ENCODE measurements at places on chromosomes 16 and 17.

- DNase-seq, result no peak
These were observed 826 bp upstream of the MPO start for GRCh38 chr17:58281511-58282011.

GRCh38 chr17:57954397-57955182 lies 622 bp downstream of the CUEDC1 start:
- no peak for DNase-seq

DNA sequence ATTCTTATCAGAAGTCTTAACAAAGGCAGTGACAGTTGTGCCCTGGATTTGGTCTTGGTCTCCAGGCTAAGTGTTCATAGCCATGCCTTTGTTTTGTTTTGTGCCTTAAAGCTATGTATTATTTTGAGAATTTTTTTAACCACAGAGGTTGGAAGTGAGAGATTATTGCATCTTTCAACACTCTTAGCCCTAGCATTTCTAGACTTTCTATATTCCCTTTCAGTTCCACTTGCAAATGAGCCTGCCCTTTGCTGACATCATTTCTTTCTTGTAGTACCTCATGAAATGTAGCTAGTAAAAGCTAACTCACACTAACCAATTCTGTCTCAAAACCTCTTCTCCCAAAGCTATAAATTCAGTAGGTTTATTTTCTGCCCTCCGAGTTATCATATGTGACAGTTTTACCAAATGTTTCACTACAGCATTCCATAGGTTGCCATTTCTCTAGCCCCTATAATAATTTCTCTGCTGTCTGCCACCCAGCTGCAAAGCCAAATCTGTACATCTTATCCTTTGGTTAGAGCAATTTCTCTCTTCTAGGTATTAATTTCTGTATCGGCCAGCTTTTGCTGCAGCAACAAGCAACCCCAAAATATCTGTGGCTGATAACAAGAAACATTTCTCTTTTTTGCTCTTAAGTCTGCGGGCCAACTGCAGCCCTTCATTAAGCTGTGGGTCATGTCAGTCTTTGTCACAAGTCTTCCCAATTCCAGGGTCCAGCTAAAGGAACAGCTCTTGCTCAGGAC lies 14.2 kb upstream of the CCL1 start:
- DNase-seq, result no peak

- DNase-seq, result no peak
These were observed 9.3 kb downstream of the SLC46A1 start for GRCh38 chr17:28396635-28397239.

- no peak for DNase-seq
These were observed 358.5 kb upstream of the ERCC4 start for GRCh38 chr16:13561291-13562070.

- no peak for DNase-seq
These were observed 250.1 kb upstream of the CDH5 start for GRCh38 chr16:66116163-66117002.

DNA sequence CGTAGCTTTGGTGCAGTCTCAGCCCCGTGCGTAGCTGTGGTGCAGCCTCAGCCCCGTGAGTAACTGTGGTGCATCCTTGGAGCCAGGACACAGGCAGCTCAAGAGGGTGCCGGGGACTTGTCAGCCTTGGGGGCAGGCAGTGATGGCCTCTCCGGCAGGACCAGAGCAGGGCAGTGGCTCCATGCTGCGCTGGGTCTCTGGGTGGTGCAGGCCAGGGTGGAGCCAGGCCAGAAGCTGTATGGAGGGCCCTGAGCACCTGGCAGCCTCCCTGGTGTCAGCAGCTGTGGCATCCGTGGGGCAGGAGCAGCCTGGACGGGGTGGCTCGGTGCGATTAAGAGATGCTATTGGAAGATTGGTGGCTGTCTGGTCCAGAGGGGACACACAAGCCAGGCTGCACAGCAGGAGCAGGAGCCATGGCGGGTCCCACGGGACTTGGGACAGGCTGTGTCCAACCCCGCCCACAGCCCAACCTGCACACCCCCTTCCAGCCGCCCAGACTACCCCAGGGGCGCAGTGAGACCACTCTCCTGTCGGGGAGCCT lies 28.3 kb upstream of the CDH15 start:
- DNase-seq, result no peak

DNA sequence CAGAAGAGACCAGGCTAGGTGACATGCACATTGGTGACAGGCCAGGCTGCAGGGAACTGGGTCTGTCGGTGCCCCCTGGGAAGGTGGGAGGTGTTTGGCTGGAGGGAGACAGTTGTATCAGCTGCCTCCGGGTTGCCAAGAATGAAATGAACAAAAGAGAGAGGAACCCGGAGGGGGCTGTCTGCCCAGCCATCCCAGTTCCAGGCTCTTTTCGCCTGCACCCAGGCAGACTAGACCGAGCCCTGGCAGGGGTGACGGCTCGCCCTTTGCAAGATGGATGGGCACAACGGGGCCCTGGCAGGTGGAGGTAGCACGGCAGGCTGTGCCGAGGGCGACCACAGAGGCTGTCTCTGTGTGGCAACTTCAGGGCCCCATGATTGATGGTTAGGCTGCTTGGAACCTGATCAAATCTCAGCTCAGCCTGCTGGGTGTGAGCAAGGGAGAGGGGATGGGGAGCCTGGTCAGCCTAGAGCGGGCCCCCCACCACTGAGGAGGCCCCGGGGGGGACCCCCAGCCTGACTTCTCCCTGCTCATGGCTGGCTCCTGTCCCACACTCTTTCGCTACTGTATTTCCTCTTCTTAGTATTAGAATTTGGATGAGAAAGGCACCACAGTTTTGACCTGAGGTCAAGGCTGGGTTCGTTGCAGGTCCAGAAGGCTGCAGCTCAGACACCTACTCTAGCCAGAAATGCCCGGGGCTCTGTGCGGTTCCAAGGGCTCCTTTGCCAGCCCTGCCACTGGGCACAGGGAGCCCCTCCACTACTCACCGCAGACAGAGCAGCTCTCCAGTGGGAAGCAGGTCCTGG lies 118.9 kb upstream of the CHMP6 start:
- no peak for DNase-seq

DNA sequence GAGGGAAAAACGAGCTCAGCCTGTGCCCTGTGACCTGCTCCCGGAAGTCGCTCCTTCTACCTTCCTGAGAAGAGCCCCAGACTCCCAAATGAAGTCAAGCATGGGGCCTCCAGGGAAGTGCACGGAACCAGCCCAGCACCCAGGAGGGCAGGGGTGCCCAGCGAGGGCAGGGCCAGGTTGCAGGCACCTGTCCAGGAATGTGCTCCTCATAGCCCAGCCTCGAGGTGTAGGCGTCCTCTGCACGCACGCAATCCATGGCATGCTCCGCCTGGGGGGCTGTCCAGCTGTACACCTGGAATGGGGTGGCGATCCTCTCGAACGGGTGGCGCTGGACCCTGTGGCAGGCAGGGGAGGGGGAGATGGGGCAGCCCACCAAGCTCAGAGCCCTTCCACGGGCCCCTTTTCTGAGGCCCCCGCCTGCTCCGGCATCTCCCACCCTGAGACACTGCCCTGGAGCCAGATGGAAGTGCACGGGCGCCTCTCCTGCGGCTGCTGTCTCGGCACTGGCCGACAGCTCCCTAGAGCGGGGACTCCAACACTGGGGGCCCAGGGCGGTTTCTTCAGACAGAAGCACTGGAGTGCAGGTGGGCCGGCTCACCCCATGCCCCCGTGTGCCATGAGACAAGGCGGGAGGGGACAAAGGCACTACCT lies 10.9 kb downstream of the CLUH start:
- no peak for DNase-seq

DNA sequence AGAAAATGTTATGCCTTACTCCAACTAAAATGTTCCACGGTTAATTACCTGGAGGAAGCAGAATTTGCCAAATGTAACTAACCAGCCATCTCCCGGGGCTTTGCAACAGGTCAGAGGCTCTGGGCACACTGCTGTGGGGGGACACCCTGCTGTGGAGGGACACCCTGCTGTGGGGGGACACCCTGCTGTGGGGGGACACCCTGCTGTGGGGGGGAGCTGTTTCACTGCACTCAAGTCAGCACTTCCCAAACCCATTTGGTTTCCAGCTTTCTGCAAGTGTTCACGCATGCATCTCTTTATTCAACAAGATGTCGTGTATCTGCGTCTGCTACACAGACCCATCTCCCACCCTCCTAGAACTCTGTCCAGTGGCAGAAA lies 239.5 kb downstream of the C16orf95 start:
- DNase-seq, result no peak

- no peak for DNase-seq
These were observed 1.6 kb downstream of the BAHCC1 start for GRCh38 chr17:81396722-81397313.
